ENCODE measurements at places on chromosomes 3 and 15.

GRCh38 chr15:41493902-41494189, 172 bp downstream of the ITPKA start:
- DNase-seq: no peak

DNA sequence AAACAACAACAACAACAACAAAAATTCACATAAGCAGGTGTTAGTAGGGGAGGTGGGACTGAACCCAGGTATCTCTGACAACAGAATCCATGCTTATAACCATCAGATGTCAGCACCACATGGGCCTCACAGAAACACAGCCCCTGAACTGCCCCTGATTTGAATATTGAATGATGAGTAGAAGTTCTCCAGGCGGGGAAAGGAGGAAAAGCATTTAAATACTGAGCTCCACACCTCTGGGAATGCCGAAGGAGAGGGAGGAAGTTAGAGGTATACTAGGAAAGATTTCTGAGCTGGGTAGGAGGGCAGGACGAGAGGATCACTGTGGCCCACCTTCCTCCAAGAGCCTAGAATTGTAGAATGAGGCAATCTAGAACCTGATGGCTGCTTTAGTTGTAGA, 31.9 kb upstream of the EIF4A2 start:
- DNase-seq: no peak

DNA sequence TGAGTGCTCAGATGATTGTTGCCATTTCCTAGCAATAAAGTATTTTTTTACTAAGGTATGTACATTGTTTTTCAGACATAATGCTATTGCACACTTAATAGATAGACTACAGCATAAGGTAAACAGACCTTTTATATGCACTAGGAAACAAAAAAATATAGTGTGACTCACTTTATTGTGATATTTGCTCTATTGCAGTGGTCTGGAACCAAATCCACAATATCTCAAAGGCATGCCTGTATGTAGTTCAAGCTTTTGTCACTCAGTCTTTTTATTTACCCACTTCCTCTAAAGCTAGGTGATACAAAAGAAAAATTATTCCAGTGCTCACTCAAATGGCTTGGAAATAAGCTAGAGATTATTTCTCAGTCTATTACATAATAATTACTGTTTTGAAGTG, 209.9 kb upstream of the VEPH1 start:
- DNase-seq: no peak

DNA sequence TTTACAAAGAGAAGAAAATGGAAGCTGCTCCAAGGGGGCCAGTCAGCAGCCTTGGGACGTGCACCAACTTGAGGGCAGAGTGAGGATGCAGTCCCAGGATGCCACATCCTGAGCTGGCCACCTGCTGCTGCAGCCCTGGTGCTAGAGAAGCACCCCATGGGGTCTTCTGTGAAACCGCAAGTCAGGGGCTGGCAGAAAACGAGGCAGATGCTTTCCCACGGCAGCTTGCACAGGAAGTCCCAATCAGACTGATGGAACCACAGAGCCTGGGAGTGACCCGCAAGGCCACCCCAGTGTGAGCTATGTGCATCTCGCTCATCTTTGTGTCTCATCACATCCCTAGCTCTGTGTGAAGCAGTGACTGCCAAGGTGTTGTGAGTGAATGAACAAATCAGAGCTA, 76.5 kb downstream of the NUP210 start:
- no peak for DNase-seq

- DNase-seq: no peak
Observed at GRCh38 chr3:78857494-78858111, 910.2 kb downstream of the ROBO1 start.
